ENCODE measurements at places on chromosomes 5 and 9.

DNA sequence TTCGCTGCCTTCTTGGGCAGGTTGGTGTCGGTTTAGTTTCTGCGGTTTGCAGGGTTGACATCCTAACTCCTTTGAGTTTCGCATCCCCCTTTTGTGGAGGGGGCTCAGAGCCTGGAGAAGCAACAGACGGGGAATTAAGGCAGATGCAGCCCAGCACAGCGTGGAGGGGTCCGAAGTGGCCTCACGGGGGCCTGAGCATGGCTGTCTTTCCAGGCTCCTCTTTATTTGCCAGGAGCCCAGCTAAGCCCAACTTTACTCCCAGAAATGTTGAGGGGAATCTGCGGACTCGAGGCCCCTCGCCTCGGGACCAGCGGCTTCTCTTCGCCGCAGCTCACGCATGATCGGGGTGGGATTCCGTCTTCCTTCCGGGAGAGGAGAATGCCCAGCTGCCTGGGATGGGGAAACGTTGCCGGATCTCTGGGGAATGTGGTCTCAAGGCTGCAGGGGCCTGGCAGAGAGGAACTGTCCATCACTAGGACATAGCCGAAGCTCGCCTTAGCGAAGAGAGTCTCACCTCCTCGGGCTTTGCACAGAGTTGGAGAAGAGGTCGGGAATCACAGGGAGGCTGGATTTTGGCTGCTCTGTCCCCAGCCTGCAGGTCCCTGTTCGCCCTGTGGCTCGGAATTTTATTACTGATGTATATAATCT lies 1.3 kb downstream of the RAI14 start:
- no peak for DNase-seq

DNA sequence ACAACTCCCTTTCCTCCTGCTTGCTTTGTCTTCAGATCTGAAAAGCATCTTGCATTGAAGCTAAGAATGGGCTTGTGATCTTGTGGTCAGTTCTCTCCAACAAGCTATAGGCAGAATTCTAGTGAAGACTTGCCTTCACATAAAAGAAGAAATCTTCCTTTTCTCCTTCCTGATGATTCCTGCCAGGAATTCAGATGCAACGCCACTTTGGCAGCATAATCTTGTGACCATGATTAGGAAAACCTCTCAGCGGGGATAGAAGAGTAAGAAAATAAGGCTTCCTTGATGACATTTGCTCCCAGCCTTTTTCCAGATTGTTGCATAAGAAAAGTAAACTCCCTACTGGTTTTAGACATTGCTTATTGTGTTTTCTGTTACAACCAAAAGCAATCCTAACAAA lies 73.4 kb downstream of the TMEM167A start:
- DNase-seq: no peak

DNA sequence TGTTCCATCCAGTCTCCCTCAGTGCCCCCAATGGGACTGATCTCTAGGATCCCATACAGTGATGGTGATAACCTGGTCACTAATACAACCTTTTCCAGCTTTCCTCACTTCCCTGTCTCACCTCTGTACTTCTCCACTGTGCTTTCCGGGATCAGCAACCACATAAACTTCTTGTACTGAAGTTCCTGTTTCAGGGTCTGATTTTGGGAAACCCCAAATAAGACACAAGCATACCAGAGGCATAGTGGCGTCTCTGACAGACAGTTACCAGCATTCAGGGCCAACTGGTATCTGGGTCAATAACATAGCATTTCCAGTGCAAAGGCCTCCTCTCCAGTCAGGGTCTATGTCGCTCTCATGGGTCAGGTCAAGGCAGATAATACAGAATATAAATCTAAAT lies 64.3 kb downstream of the GLDC start:
- no peak for DNase-seq

DNA sequence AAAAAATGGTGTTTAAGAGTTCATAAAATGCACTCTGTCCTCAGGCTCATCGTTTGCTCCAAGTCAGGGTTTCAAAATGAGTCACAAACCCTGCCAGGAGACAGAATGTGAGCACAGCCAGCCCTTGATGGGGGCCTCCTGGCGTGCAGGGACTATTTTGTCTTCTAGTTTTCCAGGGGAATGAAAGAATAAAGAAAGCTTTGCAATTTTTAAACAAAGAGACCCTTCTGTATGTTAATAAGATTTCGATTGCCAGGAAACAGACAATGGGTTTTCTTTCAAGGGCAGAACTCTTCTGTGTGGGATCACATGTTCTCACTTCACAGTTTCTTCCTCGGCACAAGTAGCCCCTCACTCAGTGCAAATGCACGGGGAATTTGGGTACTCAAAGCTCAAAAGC lies 121.4 kb upstream of the C6 start:
- no peak for DNase-seq

- no peak for DNase-seq
Measured at GRCh38 chr5:143155455-143155854, 248.0 kb downstream of the NR3C1 start.

- DNase-seq: no peak
Measured at GRCh38 chr5:147464211-147464610, 45.7 kb downstream of the DPYSL3 start.

DNA sequence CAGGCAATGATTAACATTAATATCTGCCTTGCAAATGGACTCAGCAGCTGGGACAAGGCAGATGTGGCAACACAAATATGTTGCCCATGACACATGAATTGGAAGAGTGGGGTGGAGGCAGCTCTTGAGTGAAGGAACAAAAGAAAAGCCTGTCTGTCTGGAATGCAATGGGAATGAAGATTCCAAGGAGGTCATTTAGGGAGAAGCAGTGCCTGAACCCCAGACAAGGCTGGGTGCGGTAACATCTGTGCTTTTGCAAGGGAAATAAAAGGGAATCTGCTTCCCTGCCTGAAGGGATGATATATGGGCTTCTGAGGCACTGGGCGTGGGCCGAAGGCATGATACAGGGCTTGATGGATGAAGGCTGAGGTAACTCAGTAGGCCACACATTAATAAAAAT lies 94.1 kb upstream of the TRIM32 start:
- no peak for DNase-seq

GRCh38 chr5:179955062-179955461 lies 47.4 kb upstream of the TBC1D9B start:
- DNase-seq: no peak

- DNase-seq: no peak
Measured at GRCh38 chr9:8229226-8229625, 429.6 kb upstream of the DMAC1 start.

DNA sequence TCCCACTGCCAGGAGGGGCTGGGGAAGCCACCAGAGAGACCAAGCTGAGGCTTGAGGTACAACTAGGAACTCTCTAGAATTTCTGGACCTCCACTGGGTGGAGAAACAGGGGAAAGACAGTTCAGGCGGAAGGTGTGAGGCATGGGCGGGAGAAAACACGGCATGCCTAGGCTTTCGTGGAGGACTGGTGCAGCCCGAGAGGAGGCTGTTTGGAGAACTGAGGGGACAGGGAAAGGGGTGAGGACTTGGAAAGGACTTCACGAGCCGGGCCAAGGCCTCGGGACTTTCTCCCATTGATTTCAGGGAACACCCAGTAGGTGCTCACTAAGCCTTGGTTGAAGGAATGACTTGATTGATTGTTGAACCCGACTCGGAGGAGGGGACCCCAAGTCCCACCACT lies 9.5 kb upstream of the ADGRD2 start:
- no peak for DNase-seq

DNA sequence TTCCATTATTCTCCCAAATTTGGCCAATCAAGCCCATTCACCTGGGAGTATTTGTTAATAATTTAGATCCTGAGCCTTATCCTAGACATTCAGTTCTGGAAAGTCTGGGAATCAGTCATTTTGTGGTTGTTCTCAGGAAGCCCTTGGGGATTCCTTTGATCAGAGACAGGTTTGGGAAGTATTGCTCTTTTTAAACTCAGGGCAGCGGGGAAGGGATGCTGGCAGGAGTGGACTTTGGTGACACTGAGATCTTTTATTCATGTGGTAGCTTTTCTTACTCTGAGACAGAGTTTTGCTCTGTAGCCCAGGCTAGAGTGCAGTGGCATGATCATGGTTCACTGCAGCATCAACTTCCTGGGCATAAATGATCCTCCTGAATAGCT lies 586.9 kb downstream of the RAB3C start:
- no peak for DNase-seq

GRCh38 chr5:104706600-104706999 lies 1144.0 kb upstream of the NUDT12 start:
- DNase-seq: no peak

GRCh38 chr5:133785182-133785581 lies 172.8 kb upstream of the FSTL4 start:
- DNase-seq: no peak

GRCh38 chr9:92671323-92671722 lies 1.4 kb upstream of the IPPK start:
- DNase-seq: no peak

- DNase-seq: no peak
Measured at GRCh38 chr5:84255315-84255714, 129.4 kb downstream of the EDIL3 start.

GRCh38 chr5:106331415-106331814 lies 1339.3 kb downstream of the EFNA5 start:
- DNase-seq: no peak

DNA sequence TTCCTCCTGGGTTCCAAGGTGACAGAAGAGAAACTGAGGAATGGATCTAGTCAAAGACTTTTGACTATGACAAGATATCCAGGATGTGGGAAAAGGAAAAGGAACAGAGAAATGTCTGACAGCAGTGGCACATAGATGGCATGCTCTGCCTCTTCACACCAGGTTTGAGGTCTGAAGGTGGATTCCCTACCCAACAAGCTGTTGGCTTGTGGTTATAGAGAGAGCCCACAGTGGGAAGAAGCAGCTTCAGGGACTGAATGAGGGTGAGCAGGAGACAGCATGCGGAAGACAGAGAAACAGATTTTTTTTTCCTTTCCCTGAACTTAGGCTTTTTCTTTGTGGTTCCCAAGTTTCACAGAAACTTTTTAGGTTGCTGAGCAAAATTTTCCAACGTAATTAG lies 20.6 kb downstream of the IFNW1 start:
- no peak for DNase-seq

- no peak for DNase-seq
Measured at GRCh38 chr5:63025679-63026078, 447.1 kb downstream of the LRRC70 start.

DNA sequence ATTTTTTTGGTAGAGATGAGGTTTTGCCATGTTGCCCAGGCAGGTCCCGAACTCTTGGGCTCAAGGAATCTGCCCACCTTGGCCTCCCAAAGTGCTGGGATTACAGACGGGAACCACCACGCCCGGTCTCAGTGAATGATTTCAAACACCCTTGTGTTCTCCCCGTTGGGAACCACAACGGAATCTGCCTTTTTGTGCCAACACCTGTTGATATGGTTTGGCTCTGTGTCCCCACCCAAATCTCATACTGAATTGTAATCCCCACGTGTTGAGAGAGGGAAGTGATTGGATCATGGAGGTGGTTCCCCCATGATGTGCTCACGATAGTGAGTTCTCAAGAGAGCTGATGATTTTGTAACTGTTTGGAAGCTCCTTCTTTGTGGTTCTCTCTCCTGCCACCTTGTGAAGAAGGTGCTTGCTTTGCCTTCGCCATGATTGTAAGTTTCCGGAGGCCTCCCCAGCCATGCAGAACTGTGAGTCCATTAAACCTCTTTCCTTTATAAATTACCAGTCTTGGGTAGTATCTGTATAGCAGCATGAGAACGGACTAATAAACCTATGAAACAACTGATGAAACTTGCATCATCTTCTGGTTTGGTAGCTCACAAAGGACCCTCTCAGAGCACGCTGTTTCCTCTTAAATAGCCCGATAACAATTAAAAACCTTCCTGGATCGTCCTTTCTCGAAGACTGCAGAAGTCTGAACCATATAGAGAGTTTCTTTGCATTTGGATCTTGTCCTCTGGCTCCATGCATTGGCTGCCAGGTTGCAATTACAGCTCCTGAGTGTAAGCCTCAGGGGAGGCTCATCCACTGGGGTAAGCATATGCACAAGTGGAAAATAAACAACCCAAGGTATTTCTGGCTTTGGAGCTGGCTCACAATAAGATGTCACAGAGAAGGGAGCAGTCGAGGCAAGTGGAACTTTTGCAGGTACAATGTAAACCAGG lies 91.5 kb downstream of the SPRY4 start:
- no peak for DNase-seq

DNA sequence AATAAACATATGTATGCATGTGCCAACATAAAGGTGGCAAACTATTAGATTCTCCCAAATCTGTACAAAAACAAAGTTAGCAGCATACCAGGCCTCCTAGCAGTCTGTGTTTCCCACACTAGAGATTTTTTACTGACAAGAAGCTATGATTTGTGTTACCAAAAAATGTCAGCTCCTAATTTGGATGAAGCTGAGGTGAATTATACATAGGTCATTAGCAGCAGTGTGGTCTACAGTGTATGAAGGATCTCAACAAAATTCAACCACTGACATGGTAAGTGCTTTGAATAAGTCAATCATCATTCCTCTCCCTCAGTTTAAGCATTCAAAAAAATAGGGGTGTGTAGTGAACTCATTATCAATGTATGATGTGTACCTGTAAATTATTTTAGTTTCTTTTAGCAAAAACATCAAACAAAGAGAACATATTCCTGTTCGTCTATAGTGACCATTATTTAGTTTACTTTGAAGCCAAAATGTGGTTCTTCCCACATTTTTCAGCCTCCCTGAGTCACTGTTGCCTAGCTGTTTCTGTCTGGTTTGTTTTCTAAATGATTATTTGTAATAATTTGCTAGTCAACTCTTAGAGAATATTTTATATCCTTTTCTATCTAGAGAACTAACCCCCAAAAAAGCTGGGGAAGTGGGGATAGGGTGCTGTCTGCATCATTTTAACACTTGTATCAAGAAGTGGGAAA lies 52.1 kb upstream of the RGMB start:
- DNase-seq: no peak

DNA sequence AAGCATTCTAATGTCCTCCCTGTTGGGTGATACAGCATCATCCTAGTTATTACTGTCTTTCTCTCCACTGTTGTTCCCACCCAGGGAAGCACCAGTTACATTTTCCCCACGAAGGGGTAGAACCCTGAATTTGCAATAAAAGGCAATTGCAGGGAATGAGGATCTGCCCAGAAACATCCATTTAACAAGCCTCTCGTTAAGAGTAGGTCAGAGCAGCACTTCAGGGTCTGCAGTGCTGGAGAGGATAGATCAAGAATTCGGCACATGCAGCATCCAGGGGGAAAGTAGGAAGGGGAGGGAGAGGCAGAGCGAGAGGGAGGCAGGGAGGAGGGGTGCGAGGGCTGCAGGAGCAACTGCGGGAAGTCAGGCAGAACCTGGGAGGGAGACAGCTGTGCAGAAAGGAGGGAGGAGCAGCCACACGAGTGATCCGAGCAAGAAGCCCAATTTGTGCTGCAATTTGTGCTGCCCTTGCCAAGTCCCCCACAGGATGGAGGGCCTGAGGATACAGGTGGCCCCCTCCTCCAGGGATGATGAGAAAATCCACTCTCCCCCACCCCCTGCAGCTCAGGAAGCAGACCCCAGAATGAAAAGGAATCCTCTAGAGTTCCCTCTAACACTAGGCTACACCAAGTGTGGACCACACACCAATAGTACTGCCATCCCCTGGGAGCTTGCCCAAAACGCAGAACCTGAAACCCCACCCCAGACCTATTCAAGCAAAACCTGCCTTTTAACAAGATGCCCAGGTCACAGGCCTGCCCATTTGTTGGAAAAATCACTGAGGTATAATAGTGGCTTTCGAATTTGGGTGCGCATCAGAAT lies 62.2 kb downstream of the EPB41L4B start:
- no peak for DNase-seq
